ENCODE measurements at places on chromosomes 13 and 19.

DNA sequence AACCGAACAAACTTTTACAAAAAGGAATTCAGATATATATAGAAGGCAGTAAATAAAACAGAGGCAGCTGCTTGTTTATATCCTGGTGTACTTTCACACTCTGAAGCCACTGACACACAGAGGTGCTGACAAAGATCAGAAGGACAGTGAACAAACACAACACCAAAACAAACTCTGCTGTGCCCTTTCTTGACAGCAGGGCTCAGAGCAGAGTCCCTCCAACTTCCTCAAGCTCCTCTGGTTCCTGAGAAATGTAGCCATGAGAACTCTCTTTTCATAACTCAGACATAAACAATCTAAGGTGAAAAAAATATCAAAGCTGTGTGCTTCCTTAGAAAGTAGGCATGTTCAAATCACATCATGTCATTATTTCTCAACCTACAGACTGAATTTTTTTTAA lies 1052.8 kb upstream of the SPRY2 start:
- no peak for DNase-seq

- DNase-seq, result peak; percentile 62
These were observed 2.1 kb downstream of the ZNF575 start for GRCh38 chr19:43534816-43535761.

DNA sequence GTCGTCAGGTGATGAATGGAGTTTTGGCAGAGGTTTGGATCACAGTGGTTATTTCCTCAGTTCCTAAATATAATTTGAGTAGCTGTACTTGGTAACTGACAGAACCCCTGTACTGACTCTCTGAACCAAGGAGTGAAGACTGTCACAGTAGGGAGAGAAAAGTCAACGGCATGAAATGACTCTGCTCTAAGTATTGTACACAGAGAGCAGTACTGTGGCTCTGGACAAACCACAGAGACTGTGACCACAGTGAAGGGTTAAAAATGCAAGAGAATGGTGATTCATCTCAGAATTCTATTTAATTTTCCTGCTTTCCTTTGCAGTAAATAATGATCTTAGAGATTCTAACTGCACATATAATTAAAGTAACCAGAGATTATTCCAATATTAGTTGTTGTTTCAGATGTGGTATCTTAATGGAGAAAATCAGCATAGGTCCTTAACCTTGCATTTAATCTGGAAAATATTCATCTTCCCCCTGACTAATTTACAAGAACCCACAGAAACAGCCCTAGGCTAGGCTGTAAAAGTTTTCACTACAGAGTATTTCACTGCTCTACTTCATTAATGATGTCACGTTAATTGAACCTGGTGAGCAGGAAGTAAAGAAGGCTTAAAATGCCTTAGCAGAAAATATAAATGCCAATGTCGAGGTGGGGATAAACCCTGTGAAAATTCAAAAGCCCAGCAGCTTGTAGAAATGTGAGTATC lies 221.9 kb downstream of the LIG4 start:
- no peak for DNase-seq

DNA sequence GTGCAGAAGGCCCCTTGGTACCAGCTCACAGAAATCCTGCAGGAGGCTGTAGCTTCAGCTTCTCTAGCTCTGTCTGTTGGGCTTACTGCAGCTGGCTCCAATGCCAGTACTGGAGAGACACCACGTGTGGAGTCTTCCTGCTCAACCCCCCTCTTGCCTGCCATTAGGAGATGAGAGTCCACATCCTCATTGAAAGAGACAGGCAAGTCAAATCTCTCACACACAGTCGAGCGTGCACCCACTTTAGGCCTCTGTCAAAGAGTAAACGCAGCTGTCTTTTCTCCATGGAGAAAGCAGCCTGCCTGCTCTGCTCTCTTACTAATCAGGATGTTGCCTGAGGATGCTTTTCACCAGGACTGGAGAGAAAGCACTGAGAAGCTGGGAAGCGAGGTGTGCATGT lies 523.0 kb upstream of the NBEA start:
- no peak for DNase-seq

GRCh38 chr13:20969182-20969581 lies 66.6 kb upstream of the XPO4 start:
- DNase-seq, result no peak

- DNase-seq, result peak; percentile 29
These were observed 38.3 kb upstream of the SPRY2 start for GRCh38 chr13:80379245-80379644.

- peak; percentile 70 for DNase-seq
These were observed 17.7 kb upstream of the SPACA4 start for GRCh38 chr19:48588670-48589401.

DNA sequence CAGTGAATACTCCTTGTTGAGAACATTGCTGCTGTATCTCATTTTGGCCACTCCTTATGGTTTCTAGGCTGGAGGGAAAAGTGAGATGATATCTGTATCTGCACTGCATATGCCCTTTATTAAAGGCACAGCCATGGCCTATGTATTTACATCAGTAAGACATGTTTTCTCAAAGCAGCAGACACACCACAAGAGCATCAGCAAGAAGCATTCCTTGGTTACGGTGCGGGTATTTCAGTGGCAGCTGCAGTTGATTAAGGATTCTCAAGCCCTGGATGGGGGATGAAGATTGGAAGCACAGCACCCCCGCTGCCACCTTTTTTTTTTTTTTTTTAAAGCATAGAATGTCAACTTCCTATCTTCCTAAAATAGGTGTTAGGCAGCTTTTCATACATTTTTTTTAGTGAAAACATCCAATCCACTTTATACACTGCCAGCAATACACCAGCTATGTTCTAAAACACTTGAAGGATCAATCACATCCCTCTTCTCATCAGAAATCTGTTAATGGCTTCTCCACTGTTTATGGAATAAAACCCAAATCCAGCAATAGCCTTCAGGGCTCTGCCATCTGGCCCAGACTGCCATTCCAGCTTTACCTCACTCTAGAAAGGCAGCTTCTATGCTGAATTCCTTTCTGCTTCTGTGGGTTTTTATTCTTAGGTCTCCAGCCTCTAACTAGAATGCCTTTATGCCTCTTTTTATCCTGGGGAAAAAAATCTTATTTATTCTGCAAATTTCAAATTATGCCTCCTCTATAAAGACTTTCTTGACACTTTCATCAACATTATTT lies 331.0 kb downstream of the DNAJC15 start:
- DNase-seq, result no peak

GRCh38 chr13:38755793-38756192 lies 68.9 kb downstream of the FREM2 start:
- no peak for DNase-seq

DNA sequence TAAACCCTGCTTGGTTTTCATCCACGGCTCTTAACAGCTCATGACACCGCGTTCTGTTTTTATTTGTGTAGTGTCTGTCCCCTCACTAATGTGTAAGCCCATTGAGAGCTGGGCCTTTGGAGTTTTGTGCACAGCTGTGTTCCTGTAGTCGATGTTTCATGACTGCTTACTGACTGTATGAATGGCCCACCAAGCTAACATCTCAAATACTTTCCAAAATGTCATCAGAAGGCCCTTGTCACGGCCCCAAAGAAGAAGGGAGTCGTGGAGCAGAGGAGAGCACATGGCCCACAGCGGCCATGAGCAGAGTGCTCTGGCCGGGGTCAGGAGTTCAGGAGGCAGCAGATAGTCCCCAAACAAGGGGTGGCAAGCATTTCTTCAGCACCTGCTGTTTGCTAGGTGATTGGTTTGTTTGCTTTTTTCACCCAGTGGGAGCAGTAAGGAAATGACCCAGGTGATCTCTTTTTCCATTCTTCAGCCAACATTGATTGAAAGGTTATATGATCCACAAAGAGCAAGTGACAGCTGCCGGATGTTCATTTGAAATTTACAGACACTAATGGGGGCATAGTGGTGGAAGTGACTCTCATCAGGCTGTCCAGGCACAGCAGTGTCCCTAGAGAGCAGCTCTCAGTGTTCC lies 315.2 kb downstream of the ATP8A2 start:
- no peak for DNase-seq

DNA sequence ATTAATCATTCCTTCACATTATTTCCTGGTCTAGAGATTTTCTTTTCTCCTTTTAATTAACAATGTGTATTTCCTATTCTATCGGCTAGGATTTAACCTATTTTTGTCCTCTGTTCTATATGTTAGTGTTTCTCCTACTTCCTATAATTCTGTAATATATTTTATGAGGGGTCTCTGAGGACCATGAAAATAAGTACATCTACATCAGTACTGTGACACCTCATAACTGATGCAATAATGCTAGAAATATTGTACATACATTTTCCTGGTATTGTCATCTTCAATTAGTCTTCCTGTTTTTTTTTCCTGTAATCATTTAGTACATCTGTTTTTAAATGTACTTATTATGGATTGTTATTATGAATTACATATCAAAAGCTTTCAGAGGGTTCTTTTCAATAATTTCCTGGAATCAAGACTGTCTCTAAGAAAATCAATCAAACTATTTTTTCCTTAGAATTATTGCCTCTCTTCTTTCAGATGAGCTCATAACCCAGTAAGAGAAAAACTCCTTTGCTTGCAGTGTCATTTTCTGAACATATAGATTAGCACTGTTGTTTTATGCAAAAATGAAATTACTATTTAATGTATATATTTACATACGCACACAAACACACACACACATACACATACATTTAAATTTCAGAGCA lies 1004.3 kb downstream of the SLITRK5 start:
- no peak for DNase-seq

- no peak for DNase-seq
These were observed 36.4 kb downstream of the RASA3 start for GRCh38 chr13:114096031-114096485.

GRCh38 chr19:2978166-2978767 lies 903 bp downstream of the TLE6 start:
- no peak for DNase-seq

DNA sequence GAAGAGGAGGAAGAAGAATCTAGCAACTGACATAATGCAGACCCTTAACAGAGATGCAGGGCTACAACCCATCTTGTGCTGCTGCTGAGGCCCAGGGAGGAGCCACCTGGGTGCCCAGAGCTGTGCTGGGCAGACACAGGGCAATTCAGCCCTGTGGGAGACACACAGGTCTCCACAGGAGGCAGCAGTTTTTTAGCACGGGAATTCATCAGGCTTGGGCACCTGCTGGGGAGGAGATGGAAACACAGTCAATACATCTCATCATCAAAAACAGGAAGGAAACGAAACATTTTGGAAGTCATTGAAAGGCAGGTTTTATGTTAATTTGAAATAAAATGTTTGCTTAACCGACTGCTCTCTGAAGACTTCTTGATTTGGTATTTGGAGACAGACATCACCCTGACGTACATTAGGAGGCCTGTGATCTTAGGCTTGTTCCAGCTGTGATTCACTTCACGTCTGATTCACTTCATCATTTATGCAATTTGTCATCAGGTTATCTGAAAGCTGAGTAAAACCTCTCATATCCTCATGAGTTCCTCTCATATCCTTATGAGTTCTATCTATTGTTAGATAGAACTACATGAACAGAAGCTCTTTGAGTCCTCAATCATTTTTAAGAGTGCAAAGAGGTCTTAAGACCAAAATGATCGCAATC lies 77.4 kb downstream of the CYSLTR2 start:
- DNase-seq, result peak; percentile 44

GRCh38 chr19:15864824-15865223 lies 33.0 kb downstream of the CYP4F2 start:
- DNase-seq, result no peak
